Stimulated activated CD8-positive, alpha-beta memory T cell treated with anti-CD3 and anti-CD28 coated beads, Interleukin-15, amount 100 ng/mL, for 24 hours (primary cell): ENCODE measurements at places on chromosomes 2 and 18.

DNA sequence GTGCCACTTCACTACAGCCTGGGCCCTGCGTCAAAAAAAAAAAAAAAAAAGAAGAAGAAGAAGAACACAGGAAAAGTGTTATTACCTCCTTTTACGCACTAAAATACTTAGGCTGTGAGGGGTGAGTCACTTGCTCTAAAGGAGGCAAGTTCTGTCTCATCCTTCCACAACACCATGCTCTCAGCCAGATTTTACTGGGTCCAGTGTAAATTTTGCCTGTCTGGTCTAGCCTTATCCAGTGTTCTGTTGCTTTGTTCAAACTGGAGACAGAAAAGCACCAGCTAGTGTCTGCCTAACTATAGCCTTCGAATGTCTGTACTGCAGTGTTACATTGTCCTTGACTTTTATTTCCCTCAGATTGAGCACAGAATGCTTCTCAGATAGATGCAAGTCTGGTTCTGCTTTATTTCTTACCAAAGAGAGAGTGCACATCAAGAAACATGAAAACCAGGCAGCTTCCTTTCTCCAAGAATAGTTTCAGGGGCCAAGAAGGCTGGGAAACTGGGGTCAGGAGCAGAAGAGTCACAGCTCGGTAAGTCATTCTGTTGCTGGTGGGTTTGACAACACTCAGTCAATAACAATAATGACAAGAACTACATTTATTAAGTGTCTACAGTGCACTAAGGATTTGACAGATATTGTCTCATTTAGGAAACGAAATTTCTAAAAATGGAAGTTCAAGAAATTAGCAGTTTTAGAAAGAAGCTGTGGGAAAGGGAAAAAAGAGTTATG lies 3.1 kb upstream of the MSGN1 start:
- DNase-seq, result no peak

GRCh38 chr18:61285777-61286176 lies 47.5 kb upstream of the CDH20 start:
- no peak for DNase-seq

- DNase-seq, result no peak
Measured at GRCh38 chr2:66495788-66496640, 61.1 kb downstream of the MEIS1 start.

DNA sequence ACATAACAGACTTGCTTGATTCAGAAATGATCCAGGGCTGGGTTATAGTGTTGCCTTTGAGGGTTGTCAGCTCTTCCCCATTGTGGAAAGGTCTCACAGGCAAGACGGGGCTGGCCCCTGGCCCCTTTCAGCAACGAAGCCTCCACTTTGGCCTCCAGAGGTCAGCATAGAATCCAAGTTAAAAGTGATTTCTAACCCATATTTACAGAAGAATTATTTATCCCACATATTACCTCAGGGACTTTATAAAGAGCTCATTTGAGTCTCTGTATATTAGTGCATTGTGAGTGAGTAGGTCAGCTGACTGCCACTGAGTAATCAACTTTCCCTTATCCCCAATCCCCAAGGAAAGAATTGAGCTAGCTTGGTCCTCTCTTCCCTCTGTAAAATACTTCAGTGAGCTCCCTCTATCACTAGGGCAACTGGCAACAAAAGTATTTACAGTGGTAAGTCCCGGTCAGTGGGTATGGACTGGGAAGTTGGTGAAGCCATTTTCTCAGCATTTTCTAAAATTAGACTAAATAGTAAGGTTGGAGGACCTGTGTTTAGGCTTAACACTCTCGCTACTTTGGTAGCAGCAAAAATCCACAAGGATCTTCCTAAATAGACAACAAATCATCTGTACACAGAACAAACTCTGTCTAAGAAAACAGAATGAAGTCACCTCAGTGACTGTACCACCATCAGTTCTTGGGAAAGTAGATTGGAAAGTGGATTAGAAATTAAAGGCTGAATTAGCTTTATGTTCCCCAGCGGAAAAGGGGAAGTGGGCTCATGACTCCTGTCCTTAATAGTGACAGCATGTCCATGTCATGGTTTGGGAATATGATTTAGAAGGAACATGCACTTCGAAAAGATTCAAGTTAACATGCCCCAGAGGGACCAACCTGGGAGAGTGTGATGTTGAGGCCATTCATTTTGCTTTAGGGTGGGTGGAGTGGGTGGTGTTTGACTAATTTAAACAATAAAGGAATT lies 171.0 kb upstream of the SIX3 start:
- no peak for DNase-seq

GRCh38 chr2:68387408-68388350 lies 22.6 kb downstream of the PLEK start:
- DNase-seq, result no peak

- DNase-seq, result no peak
Measured at GRCh38 chr2:148896136-148896535, 21.1 kb downstream of the KIF5C start.

DNA sequence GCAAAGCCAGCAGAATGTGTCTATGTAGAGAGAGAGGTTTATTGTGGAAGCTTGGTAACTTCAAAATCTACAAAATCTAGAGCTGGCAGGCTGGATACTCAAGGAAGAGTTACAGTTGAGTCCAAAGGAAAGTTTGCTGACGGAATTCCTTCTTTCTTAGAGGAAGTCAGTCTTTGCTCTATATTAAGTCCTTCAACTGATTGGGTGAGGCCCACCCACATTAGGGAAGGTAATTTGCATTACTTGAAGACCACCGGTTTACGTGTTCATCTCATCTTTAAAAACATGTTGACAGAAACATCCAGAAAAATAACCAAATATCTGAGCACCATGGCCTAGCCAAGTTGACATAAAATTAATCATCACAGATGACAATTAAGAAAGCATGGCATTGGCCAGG lies 101.5 kb downstream of the TEX51 start:
- no peak for DNase-seq

DNA sequence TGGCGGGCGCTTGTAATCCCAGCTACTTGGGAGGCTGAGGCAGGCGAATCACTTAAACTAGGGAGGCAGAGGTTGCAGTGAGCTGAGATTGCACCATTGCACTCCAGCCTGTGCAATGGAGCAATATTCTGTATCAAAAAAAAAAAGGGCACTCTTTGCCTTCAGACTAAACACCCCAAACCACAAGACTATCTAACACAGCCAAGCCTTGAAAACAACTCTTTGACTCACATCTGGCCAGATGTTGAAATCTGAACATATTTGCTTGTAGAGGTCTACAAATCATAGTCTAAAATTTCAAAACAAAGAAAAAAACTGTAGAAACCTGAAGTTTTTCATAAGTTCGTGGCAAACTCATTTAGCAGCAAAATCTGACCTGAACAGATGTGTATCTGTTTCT lies 94.9 kb downstream of the FAM161A start:
- DNase-seq, result no peak

- DNase-seq, result no peak
Measured at GRCh38 chr2:62996534-62997186, 54.0 kb upstream of the OTX1 start.

DNA sequence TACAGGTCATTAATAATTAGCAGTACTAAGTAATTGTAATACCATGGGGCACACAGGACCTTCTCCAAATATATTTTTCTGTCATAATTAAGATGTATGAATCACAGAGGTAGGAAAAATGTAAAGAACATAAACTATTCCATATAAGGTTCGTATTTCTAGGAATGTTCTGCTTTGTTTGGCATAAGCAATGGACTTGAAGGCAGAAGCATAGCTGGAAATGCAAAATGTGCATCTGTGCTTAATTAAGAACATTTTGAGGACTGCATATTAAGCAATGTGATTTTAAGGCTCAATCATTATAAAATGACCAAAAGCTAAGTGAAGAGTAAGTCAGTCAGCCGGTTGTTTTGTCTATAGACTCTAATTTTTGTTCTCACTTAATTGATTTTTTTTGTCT lies 123.2 kb downstream of the RBM43 start:
- DNase-seq, result no peak

DNA sequence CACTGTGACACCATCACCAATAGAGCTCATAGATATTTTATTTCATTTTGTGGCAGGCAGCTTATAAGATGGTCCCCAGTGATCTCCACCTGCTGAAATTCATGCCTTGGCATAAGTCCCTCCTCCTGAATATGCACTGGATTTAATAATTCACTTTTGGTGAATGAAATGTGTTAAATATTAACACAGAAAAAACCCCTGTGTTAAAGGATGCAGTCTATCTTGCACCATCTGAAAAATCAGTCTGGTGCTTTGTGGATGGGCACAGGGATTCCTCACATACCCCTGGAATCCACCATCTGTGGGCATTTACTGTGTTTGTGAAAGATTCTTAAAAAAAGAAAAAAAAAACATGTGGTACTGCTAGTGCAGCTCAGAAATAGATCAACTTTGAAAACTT lies 26.1 kb upstream of the WIPF1 start:
- no peak for DNase-seq

- DNase-seq, result no peak
Measured at GRCh38 chr18:24582771-24583170, 122.3 kb downstream of the HRH4 start.

DNA sequence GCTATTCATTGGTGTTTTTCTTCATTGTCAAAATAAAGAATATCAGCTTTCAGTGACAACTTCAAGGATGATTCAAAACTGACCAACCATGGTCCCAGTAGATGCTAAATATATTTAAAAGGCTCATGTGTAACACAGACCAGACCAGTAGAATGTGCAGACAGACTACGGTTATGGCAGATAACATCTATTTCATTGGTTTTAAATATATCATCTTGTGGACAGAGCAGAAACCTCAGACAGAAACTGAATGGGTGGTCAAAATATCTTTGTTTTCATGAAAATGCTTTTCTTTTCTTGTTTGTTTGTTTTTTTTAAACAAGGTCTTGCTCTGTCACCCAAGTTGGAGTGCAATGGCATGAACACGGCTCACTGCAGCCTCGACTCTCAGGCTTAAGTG lies 107.4 kb upstream of the CREB1 start:
- DNase-seq, result no peak

GRCh38 chr18:24010673-24011072 lies 3.9 kb upstream of the TTC39C start:
- DNase-seq, result no peak

DNA sequence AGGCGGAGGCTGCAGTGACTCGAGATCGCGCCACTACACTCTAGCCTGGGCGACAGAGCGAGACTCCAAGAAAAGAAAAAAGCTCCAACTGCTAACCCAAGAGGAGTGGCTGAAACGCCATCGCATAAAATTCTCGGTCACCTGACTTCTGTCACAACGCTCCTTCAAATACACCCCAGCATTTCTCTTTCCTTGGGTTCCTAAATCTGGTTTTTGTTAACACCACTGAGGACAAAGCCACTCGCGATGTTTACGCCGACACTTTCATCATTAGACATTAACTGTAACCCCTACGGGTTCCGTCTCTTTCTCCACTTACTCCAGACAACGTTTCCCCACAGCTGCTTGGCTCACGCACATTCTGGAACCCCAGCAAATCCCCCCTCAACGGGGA lies 679 bp downstream of the CLK1 start:
- DNase-seq, result no peak

GRCh38 chr2:168519534-168520308 lies 63.6 kb downstream of the CERS6 start:
- DNase-seq, result no peak

GRCh38 chr2:20150806-20151571 lies 73.9 kb downstream of the SDC1 start:
- no peak for DNase-seq

DNA sequence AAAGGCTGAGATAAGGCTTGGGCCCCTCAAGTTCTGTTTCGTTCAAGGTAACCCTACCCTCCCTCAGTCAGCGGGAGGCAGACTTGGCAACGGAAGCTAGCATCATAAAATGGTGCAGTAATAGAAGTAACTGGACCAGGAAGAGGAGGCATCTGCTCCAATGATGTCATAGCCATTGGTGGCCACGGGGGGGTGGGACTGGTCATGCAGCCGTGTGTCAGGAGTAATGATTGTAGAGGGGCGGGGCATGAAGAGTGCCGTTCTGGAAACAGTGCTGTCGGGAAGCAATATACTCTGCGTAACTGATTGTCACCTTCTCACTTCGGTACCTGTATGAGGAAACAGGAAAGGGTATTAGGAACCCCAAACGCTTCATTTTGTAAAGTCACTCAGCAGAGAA lies 6.9 kb upstream of the POLR2D start:
- DNase-seq, result no peak

GRCh38 chr2:64839844-64840243 lies 149.4 kb upstream of the SLC1A4 start:
- no peak for DNase-seq

GRCh38 chr2:219772103-219772635 lies 144.7 kb downstream of the SLC4A3 start:
- no peak for DNase-seq

DNA sequence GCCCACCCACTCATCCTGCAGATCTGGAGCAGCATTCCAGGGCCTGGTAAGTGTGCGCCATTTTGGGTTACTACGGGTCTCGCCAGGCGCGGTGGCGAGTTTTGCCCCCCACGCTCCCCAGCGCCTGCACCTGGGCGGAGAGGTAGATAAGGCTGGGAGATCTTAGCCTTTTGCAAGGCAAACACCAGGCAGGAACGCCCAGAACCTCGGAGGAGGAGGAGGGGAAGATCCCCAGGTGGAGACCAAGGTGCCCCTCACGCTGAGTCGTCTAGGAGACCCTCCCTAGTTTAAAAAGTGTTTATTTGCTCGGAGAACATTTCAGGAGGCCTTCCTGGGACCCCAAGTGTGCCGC lies 365 bp upstream of the RAMP1 start:
- no peak for DNase-seq

DNA sequence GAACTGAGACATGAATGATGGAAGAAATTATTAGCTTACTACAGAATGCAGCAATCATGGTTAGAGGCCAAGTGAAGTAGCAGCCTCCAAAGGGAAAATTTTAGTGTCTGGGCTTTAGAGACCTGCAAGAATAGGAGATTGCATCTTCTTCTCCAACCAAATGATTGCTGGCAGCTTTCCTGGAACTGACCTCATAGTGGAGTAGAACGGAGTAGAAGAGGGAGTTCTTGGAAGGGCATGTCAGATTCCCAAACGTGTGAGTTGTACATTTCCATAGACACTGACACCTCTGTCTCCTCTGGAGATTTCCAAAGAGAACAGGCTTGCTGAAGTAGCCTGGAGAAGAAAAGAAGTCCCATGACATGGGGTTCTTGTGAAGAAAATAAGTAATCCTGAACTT lies 169.8 kb upstream of the ERBB4 start:
- DNase-seq, result no peak

GRCh38 chr2:70850925-70851324 lies 15.3 kb upstream of the CD207 start:
- no peak for DNase-seq

GRCh38 chr2:70716951-70717350 lies 51.0 kb downstream of the ADD2 start:
- DNase-seq, result no peak

GRCh38 chr2:120052597-120052996 lies 39.7 kb downstream of the EPB41L5 start:
- DNase-seq, result no peak

GRCh38 chr2:98576666-98577312 lies 31.5 kb downstream of the COA5 start:
- no peak for DNase-seq

- DNase-seq, result no peak
Measured at GRCh38 chr18:2978208-2978607, 34.7 kb downstream of the LPIN2 start.

GRCh38 chr18:36066686-36067054 lies 689 bp downstream of the RPRD1A start:
- no peak for DNase-seq

GRCh38 chr2:207437524-207438143 lies 92.1 kb upstream of the CREB1 start:
- DNase-seq, result no peak

- DNase-seq, result no peak
Measured at GRCh38 chr18:56489893-56490292, 148.5 kb downstream of the TXNL1 start.
